ENCODE measurements at places on chromosomes 13 and 19.

GRCh38 chr19:41412953-41413352, 14.2 kb downstream of the B3GNT8 start:
- no peak for DNase-seq

DNA sequence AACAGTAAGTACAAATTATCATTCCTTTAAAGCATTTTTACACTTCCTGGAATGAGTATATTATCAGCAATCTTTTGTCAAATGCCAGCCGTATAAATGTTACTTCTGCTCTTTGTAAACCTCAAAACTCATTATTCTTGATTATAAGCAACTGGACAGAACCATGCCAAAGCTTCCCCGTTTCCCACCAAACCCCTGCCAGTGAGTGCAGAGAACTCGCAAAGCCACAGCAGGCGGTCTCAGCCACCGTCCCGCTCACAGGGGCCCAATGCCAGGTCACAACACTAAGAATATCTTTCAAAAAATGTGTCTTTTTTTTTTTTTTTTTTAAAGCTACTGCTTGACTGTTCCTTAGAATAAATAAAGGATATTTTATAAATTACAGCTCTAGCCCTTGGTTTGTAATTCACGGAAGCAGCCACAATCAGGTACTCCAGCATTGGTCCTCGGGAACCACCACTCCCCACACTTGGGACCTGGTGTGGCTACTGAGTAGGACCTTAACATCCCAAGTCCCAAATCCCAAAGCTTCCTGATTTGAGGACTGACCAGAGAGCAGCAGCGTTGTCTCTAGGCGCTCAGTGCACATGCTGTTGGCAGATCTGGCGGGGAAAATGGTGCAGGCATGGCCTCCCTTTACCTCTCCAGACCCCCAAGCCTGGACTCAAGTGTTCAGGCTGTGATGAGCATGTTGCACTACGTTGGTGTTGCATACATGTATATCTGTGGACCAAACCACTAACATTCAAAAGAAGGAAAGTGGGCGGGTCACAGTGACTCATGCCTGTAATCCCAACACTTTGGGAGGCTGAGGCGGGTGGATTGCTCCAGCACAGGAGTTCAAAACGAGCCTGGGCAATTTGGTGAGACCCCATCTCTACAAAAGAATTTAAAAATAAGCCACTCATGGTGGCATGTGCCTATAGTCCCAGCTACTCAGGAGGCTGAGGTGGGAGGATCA, 19.0 kb downstream of the KCTD15 start:
- no peak for DNase-seq

- peak; percentile 43 for DNase-seq
Observed at GRCh38 chr19:35153701-35154524, 622 bp upstream of the FXYD5 start.

- DNase-seq: no peak
Observed at GRCh38 chr13:75666646-75667351, 30.7 kb downstream of the LMO7 start.

DNA sequence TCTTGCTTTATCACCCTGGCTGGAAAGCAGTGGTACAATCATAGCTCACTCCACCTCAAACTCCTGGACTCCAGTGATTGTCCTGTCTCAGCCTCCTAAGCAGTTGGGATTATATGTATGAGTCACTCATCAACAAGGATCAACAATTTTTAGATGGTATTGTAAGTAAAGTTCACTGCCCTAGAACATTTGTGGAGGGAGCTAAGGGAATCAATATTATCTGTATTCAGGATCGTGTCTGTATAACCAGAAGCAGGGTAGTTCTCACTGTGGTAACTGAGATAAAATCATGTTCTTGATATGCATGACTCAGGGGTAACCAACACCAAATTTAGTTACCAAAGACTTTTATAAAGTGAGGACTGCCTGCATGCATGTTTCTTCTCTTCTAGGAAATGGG, 27.0 kb downstream of the ZMYM5 start:
- DNase-seq: no peak

DNA sequence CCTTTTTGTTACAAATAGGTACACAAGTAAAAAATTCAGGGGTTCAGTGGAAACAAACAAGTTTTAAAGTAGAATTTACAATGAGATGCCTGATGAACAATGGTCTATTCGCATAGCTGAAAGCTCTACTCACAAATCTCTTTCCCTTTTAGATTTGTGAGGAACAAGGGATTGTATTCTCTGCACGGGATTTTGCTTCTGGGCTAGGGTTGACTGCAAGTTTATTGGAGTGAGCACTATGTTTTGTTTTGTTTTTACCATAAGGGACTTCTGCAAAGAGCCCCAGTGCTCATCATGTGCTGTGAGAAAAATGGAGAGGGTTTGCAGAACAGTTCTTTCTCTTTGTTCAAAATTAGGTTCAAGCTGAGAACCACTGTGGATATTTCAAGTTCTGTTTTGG, 160.5 kb downstream of the DLEU7 start:
- no peak for DNase-seq

- DNase-seq: no peak
Observed at GRCh38 chr13:79534596-79534995, 53.6 kb downstream of the NDFIP2 start.

GRCh38 chr19:4539693-4540581, at the start of gene LRG1:
Gene LRG1, minus strand, starts transcription at chr19:4540036. Its CDS starts 23 bp downstream, at chr19:4540013.
- no peak for DNase-seq

DNA sequence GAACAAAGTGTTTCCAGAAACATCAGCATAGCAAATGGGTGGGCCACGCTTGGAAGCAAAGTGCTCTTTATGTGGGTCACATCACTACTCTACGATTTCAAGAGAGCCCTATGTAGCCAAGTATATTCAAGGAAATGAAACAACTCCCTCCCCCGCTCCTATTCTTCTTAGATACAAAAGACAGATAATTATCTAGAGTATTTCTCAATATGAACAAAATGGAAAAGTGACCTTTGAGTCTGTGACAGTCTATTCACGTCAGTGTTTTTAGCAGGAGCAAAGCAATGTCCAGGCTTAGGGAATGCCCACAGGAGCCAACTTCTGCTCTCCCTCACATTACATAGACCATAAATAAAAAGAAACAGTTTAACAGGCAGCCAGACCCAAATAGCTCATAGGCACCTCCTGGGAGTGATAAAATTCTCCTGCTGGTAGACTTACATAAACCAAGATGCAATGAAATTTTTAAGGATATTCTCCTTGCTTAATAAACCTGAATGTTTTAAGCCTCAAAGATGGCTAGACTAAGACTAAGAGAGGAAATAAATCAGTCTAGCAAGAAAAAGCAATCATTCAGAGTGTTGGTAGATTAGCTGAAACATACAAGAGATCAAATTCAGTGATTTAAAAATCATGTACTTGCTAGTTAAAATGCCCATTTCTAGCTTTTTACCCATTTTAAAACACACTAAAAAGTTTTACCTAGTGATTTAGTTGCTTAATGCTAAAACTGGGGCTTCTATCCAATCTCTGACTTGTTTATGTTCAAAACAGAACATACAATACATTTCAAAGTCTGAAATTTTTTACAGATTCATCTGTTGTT, 182.8 kb downstream of the RGCC start:
- no peak for DNase-seq

All from stimulated activated CD8-positive, alpha-beta memory T cell treated with anti-CD3 and anti-CD28 coated beads, Interleukin-15, amount 100 ng/mL, for 24 hours (primary cell).